ENCODE measurements at places on chromosomes 2 and 18.

DNA sequence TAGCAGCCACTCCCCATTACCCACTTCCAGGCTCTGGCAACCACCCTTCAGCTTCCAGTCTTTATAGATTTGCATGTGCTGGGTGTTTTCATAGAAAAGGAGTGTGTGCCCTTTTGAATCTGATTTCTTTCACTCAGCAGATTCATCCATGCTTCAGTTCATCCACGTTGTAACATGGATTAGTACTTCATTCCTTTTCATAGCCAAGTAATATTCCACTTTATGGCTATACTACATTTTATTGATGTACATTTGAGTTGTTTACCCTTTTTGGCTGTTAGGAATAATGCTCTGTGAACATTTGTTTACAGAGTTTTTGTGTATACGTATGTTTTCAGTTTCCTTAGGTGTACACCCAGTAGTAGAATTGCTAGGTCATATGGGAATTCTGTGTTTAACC is 205.5 kb upstream of the RAB12 start:
- DNase-seq = no peak

DNA sequence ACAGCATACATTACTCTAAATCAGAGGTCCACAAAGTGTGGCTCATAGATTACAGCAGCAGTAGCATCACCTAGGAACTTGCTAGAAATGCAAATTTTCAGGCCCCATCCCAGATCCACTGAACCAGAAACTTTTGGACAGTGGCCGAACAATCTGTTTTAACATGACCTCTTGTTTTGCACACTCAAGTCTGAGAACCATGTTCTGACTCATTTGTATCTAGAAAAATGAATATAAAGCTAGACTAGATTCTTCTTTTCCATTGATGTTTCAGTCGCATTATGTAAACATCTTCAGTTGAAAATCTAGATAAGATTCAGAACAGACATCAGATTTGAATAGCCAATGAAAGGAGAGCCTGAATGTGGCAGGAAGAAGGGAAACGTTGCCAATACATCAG is 608.8 kb downstream of the LRP1B start:
- no peak for DNase-seq

DNA sequence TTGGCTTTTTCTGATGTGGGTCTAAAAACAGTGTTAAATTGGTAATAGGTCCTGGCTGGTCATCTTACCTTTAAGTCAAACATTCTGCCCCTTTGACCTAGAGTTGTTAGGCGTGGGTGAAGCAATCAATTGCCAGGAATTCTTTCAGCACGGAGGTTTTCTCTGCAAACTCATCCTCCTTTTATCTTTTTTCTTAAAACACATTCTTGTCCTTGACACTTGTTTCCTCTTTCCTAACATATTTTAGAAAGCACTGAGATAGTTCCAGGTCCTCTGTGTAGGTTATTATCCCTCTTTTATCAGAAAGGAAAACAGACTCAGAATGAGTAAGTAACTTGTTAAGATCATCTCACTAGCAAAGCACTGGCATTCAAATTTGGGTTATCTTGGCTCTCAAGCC is 18.6 kb upstream of the AP1S3 start:
- no peak for DNase-seq

GRCh38 chr2:32805104-32806095 is 141.4 kb upstream of the LTBP1 start:
- no peak for DNase-seq

DNA sequence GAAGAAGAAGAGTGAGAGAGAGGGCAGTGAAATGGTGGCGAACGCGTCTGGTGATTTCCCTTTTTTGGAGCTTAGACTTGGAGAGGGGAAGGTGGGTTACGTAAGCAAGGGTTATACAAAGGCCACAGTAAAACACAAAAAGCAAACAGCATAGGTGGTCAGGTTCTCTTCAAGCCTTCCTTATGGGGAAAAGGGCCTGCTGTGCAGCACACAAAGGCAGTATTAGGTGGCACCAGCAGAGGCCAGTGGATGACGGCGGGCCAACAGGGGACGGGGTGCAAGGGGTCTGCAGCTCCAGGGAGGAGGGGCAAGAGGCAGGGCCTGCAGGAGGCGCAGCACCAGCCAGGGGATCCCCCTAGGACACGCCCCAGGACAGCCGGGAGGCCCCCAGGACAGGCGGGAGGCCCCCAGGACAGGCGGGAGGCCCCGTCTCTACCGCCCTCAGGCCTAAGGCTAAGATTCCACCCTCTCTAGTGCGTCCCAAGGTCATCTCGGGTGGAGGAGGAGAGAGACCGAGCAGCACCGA is 32.6 kb upstream of the NPC1 start:
- DNase-seq = no peak

DNA sequence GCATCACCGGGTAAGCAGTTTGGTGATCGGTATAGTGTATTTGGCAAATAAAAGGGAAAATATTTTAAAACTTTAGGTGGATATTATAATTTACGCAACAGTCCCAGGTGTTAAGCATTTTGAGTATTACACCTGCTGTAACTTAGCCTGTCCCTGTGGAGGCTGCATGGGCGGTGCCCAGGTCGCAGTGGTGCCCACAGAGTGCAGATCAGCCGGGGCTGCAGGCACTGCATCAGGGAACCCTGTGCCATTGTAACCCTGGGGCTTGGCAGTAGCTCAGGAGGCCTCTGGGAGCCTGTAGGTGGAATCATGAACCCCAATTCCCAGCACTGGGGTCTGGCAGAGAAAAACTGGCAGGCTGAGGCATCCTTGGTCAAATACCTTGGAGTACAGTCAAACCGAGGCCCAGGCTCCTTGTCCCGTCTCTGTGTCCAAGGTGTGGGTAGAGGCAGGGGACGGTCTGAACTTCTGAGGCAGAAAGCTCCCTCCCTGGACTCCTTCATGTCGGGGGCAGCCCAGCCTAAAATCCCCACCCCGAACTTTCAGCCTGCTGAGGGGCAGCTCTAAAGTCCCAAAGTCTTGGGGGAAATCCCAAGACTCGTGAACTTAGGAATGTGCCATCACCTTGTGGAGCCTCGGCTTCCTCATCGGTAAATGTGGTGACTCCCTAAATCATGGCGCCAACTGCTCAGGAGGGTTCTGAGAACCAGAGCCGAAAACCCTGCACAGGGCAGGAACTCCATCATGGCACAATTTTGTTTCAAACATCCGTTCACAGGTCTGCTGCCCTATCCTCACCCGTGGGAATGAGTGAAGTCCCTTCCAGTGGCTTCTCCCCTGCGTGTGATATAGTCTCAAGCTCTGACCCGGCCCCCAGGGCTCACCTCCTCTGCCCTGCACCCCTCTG is 85.7 kb downstream of the INHBB start:
- DNase-seq = no peak

DNA sequence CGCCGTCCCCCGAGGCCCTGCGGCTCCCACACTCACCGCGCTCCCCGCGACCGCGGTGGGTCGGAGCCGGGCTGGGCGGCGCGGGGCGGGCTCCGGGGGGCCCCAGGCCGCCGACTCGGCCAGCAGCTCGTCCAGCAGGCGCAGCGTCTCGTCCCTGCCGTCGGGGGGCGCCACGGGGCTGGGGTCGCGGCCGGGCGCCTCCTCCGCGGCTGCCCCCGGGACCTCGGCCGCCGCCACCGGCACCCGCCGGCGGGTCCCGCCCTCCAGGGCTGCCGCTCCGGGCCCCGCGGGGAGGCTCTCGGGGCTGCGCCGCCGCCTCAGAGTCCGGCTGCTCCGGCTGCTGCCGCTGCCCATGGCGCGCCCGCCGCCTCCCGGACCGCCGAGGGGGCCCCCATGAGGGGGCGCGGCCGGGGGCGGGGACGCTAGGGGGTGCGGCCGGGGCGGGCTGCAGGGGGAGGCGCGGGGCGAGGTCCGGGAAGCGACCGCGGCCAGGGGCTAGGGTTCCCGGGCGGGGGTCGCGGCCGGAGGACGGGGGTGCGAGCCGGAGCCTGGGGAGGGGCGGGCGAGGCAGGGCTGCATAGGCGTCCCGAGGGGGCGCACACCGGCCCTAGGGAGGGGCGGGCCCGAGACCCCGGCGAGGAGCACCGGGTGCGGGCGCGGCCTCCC is at the start of gene CYS1:
Gene CYS1 (minus strand): TSS at position 542 of the 666 bp plus-strand sequence. CDS start 188 bp downstream, at position 354.
- DNase-seq = no peak

GRCh38 chr18:43805646-43806194 is 528.4 kb upstream of the SYT4 start:
- no peak for DNase-seq

- no peak for DNase-seq
Measured at GRCh38 chr2:107809835-107810234, 16.9 kb upstream of the RGPD4 start.

GRCh38 chr18:24010673-24011072 is 3.9 kb upstream of the TTC39C start:
- DNase-seq = no peak

DNA sequence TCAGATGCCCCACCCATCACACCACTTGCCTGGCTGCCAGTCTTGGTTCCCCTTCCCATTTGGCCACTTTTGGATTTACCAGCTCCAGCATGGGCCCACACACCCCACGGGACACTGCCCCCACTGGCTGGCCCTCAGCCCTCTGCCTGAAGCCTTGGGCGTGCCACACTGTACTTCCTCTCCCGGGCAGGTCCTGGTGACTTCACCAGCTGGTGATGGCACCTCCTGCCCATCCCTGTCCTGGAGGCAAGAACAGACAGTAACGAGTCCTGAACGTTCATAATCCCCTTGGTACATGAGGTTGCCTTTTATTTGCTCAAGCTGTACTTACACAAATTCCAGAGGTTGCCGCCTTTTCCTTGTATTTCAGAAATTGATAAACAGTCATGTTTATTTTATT is 81.1 kb downstream of the TMEM17 start:
- DNase-seq = no peak

- DNase-seq = no peak
Measured at GRCh38 chr2:165435611-165436010, 33.9 kb upstream of the CSRNP3 start.

- DNase-seq = no peak
Measured at GRCh38 chr2:88654714-88655113, 27.4 kb upstream of the EIF2AK3 start.

DNA sequence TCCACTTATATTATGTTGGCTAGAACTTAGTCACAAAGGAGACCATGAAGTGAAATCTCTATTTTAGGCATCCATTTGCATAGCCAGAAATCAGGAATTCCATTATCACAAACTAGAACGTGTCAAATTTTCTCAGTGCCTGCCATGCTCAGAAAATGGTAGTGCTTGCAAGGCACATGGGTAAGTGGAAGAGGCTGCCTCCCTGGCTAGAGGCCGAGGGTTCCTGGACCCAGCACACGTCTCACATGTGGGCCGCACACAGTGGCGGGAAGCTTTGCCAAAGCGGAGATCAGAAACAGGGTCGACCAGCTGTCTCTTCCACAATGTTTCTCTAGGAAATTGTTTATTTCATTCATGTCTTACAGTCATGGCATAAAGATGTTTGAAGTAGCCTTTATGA is 42.3 kb downstream of the TRAF3IP1 start:
- no peak for DNase-seq

GRCh38 chr2:68185541-68186164 is 28.0 kb downstream of the PNO1 start:
- peak; percentile 38 for DNase-seq

GRCh38 chr18:77079954-77080682 is 52.5 kb downstream of the MBP start:
- no peak for DNase-seq

DNA sequence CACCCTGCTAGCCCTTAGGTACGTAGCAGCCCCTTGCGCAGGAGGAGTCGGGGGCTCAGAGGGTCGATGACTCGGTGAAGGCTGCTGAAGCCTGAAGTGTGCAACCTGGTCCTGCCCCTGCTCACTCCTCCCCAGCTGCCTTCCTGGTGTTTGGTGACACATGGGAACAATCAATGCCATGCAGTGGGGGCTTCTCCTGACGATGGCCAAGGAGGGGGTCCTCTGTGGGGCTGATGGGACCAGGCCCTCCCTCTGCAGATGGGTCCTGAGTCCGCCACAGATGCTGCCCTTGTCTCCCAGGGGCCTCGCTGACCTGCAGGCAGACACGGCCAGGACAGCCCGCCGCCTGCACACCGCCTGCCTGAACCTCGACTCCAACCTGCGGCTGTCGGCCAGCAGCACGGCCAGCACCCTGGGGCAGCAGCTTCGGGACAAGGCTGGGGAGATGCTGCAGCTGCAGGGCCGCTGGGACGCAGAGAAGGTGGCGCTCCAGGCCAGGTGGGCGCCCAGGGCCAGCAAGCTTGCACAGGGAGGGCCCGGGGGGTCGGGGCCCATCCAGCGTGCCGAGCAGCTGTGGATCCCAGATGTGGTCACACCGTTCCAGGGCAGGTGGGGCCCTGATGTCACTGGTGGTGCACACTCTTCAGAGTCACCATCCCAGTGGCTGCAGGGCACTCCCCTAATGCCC is 24.6 kb downstream of the CROCC2 start:
- DNase-seq = no peak

GRCh38 chr2:31266804-31267203 is 32.9 kb downstream of the EHD3 start:
- no peak for DNase-seq

DNA sequence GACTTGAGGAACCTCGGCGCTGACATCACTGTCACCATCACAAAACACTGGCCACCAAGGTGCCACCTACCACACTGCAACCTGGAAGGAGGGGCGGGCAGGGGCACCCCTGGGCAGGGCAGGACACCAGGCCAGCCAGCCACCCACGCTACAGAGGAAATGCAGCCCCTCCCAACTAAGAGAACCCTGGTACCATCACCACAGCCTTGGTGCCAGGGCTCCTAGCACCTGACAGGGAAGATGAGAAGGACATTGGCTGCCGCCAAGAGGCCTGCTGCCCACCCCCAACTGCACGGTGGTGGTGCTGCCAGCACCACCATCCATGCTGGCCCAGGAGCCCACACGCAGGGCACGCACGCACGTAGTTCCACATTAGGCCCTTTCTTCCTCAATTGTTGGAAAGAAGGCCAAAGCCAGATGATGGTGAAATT is 88.7 kb downstream of the HDAC4 start:
- DNase-seq = no peak

GRCh38 chr2:177506998-177507397 is 114.4 kb downstream of the AGPS start:
- no peak for DNase-seq

GRCh38 chr2:127563458-127564428 is 28.3 kb downstream of the MYO7B start:
- DNase-seq = no peak

DNA sequence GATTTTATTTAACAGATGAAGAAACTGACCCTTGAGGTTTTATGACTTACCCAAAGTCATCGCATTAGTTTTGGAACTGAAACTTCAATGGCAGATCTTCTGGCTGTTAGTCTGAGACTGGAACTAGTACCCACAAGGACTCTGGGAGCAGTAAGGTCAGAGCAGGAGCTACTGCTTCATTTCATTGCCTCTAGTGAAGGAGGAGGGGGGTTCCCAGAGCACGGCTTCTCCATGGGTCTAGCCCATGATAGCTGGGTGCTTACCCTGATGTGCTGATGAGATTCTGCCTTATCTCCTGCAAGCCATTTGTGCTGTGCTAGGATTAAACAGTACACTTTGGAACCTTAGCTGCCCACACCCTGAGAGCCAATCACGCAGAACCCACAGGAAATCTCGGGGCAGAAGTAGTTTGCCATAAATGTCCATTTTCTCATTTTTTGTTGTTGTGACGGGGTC is 5.4 kb upstream of the RNASEH1 start:
- no peak for DNase-seq

- DNase-seq = no peak
Measured at GRCh38 chr18:55275039-55275901, 312.7 kb downstream of the TCF4 start.

Measured in activated T-cell treated with anti-CD3 and anti-CD28 coated beads for 24 hours (primary cell).